ENCODE measurements at places on chromosomes 2 and 18.

GRCh38 chr2:208726242-208726641 is 319.6 kb downstream of the PTH2R start:
- no peak for DNase-seq

- no peak for DNase-seq
Measured at GRCh38 chr2:177029501-177029900, 183.1 kb upstream of the HNRNPA3 start.

- DNase-seq: no peak
Measured at GRCh38 chr2:118053681-118054080, 34.6 kb upstream of the INSIG2 start.

DNA sequence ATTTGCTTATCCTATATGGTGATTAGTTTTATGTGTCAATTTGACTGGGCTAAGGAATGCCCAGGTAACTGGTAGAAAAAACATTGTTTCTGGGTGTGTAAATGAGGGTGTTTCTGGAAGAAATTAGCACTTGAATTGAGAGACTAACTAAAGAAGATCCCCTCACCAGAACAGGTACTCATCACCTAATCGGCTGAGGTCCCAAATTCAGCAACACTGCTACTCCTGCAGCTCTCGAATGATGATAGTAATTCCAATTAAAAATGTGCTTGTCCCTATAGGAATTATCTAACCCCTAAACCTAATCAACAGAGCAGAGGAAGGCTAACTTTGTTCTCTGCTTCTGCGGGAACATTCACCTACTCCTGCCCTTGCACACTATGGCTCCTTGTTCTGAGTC is 464.5 kb upstream of the CHST9 start:
- no peak for DNase-seq

- peak; percentile 46 for DNase-seq
Measured at GRCh38 chr18:64474773-64475172, 325.9 kb upstream of the LINC00305 start.

DNA sequence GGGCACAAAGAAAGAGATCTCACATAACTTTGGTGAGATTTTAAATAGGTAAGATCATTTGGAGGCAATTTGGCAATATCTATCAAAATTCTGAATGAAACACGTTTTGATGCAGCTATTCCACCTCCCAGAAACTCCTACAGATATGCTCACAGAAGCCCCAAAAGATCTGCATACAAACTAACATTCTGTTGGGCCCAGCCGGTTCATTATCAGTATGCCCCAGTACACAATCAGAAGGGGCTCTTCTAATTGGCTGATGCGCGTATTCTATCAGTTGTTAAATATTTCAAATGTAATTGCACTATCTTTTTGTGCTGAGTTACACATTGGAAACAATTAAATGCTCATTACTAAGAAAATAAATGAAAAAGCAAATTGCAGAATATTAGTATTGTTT is 7.1 kb upstream of the TGIF1 start:
- no peak for DNase-seq

- no peak for DNase-seq
Measured at GRCh38 chr2:238820916-238821315, 27.0 kb upstream of the TWIST2 start.

DNA sequence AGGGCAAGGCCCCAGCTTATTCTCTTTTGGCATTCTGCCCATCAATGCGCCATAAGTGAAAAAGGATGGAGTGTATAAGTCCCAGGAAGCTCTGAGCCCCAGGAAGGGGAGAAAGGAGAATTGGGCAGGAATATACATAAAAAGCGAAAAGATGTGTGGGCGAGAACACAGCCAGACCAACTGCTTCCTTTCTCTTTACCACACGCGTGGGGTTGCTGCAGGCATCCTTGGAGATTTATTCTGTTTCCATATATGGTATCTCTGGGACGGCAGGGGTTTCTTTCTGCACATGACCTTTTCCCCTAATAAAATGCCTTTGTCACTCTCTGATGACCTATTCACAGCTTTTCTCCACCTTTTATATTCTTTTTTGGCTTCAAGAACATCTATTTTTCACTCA is 440.5 kb downstream of the NBAS start:
- no peak for DNase-seq

GRCh38 chr2:185291035-185291647 is 447.5 kb upstream of the FSIP2 start:
- peak; percentile 18 for DNase-seq

DNA sequence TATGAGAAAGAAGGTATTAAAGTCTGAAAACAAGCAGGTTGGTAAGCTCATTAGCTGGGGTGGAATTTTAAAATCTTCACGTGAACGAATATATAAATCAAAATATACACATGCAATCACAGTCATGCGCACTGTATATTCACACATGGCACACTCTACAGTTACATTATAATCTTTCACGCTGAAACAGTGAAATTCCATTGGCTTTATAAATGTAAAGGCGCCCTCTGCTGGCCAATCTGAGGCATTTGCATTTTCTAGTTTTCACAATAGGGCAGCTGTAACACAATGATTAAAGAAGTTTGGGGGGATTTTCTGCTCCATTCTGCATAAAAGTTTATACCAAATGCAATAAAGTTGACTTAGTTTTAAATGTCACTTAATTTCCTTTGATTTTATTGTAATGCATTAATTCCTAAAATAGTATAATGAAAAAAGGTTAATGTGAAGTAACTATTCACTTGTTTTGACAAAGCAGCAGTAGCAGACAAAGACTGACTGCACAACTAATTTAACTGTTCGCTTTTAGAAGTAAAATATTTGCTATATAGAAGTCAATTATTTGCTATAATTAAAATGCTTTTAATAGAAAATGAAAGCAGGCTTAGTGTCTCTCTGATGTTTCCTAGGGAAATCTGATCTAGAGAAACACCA is 17.2 kb downstream of the IFIH1 start:
- DNase-seq: peak; percentile 34

GRCh38 chr2:222823183-222823930 is 37.5 kb upstream of the ACSL3 start:
- no peak for DNase-seq

DNA sequence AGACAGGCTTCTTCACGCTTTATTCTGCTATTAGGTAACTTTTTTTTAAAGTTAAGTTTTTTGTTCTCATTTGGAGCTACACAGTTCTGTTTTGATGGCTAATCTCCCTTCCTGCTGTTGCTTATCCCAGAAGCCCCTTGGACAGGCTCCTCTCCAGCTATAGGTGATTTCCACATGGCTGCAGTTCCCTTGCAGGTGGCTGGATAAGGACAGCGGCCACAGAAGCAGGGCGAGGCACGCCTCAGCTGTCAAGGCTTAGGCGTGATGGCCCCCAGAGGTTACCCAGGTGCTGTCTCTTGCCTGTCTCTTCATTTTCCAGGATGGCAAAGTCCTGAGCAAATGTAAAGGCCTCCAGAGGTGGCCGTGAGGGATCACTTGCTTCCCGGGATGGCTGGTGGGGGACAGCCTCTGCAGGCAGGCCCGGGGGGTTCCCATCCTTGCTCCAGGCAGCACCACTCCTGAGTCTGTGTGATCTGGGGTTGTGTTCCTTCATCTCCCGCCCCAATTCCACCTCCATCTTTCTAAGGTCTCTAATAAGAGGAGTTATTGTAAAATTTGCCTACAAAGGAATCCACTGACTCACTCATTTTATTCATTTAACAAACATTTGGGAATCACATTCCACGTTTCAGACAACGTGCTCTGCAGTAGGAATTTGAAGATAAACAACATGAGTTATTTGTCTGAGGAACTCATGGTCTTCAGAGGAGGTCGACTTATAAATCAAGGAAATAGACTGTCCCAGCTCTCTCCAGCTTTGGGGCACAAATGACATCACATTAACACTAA is 53.4 kb downstream of the NAPG start:
- no peak for DNase-seq

- no peak for DNase-seq
Measured at GRCh38 chr18:2970344-2970743, 42.6 kb downstream of the LPIN2 start.

- DNase-seq: peak; percentile 94
Measured at GRCh38 chr2:64831134-64831976, 157.8 kb upstream of the SLC1A4 start.

GRCh38 chr2:114046866-114047435 is 157.1 kb downstream of the ACTR3 start:
- DNase-seq: no peak

- no peak for DNase-seq
Measured at GRCh38 chr2:142997231-142997630, 119.8 kb downstream of the KYNU start.

DNA sequence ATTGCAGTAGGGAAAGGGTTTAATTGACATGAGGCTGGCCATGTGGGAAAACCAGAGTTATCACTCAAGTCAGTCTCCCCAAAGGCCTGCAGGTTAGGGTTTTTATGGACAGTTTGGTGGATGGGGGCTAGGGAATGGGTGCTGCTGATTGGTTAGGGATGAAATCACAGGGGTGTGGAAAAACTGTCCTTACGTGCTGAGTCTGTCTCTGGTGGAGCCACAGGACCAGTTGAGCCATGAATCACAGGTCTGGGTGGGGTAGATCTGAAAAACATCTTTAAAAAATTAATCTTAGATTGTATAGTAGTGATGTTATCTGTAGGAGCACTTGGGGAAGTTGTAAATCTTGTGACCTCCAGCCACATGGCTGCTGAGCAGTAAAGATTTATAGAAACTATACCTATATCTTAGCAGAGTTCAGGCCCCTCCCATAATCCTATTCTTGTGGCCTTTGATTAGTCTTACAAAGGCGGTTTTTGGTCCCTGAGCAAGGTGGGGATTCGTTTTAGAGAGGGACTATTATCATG is 139.6 kb downstream of the COMMD1 start:
- no peak for DNase-seq

DNA sequence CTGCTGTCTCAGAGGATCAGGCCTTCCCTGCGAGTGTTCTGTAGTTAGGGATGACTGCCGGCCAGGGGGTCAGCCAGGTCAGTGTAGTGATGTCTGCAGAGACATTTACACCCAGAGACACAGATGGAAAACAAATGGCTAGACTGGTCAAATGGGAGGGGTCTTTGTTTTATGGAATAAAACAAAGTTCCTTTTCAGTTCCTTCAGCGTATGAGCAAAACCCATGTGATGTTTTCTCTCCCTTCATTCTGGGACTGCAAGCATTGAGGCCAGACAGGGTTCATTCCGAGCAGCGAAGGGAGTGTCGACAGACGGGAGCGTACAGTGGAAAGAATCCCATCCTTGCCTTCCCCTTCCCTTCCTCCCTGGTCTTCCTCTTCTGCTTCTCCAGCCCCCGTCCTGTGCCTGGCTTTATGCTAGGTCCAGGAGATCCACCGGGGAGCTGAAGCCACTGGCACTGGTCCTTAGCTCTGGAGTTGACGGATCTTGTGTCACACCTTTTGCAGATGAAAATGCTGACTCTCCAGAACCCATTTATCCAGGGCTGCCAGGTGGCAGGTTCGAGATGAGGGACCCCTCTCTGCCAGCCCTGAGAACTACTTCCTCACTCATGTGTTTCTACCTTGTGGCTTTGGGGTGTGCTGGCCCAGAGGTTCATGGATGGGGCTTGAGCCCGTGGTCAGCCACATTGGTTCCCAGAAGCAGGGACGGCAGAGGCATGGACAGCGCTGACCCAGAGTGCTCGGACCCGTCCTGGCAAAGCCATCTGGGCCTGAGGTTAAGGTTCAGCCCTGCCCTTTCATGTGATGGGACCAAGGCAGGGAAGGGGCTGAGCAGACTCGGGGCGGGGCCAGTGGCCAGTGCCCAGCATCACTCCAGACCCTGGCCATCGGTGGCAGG is 24.2 kb downstream of the ITGB1BP1 start:
- DNase-seq: no peak

- DNase-seq: no peak
Measured at GRCh38 chr2:105644174-105644980, 100.3 kb upstream of the NCK2 start.

DNA sequence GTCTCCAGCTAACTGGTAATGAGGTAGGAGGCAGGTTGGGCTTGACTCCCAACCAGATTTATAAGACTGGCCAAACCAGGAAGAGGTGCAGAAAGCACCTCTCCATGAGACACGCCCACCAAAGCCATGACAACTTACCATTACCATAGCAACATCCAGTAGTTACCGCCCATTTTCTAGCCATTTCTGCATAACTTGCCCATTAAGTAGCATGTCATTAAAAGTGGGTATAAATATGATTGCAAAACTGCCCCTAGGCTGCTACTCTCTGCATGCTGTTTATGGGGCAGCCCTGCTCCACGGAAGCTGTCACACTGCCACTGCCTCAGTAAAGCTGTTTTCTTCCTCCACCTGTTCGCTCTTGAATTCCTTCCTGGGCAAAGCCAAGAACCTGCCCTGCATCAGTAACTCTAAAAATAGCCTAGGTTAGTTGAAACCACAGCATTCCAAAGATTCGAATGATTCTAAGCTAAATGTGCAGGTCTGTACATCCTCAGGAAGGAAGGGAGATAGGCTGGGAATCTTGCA is 131.9 kb downstream of the ATL2 start:
- peak; percentile 77 for DNase-seq

DNA sequence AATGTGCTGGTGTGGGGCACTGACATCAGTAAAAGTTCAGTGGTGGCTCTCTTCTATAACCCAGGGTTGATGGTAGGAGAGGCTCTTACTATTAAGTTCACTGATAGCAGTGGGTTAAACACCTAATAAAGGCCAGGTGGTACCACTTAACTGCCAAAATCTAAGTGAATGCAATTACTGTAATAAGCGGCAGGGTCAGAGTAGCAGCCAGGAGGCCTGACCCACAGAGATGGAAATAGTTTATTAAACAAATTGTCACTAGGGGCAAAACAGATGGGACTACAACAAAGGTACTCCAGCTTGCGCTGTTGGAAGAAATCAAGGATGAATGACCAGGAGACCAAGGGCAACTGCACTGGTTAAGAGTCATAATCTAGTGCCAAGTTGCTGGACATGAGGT is 26.6 kb downstream of the ZSWIM2 start:
- peak; percentile 81 for DNase-seq

DNA sequence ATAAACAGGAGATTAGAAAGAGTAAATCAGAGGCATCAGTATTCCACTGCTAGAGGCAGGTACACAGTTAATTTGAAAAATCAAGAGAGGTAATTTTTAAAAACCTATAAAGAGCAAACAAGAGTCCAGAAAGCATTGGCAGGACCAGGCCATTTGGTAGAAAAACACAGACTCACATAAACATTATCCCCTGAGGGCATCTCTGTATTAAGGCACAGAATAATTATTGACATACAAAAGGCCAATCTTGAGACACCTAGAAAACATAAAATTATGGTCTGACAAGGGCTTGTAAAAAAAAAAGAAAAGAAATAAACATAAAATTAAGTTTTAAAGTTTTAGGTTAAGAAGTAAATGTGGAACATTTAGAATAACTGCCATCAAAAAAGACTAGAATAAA is 120.6 kb downstream of the OSBPL1A start:
- no peak for DNase-seq

GRCh38 chr2:196925051-196925767 is 1.3 kb downstream of the PGAP1 start:
- DNase-seq: peak; percentile 70

GRCh38 chr2:196276421-196276820 is 105.0 kb upstream of the STK17B start:
- no peak for DNase-seq

DNA sequence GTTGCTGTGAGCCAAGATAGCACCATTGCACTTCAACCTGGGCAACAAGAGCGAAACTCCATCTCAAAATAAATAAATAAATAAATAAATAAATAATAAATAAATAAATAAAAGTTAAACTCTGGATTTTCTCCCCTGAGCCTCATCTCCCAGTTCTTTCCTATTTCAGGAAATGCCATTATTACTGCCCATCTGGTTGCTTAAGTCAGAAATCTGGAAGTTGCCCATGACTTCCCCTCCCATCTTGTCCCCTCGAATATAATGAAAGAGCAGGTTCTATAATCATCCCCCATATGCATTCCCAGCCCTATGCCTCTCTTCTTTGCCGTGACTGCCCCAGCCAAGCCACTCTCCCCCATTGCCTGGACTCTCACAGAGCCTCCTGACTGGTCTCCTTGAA is 4.2 kb upstream of the PSD4 start:
- no peak for DNase-seq
